ENCODE measurements at places on chromosomes 5 and 9. TPM values are rescaled to one million over a fixed set of nuclear protein-coding genes. Genes with fewer than 3 reads are reported as not detected.

GRCh38 chr5:77073667-77074066 is 13.4 kb downstream of the ZBED3 start:
- DNase-seq, result no peak

- DNase-seq, result no peak
These were observed 2.3 kb downstream of the ALAD start for GRCh38 chr9:113398796-113399195.

GRCh38 chr5:33372721-33373472 is 67.9 kb upstream of the TARS1 start:
- no peak for DNase-seq

Gene COL15A1
- 25.9 TPM for polyA plus RNA-seq

GRCh38 chr5:81014348-81014747 is 54.2 kb downstream of the RASGRF2 start:
- DNase-seq, result no peak

Gene MCTP1
- 7.8 TPM for polyA plus RNA-seq

DNA sequence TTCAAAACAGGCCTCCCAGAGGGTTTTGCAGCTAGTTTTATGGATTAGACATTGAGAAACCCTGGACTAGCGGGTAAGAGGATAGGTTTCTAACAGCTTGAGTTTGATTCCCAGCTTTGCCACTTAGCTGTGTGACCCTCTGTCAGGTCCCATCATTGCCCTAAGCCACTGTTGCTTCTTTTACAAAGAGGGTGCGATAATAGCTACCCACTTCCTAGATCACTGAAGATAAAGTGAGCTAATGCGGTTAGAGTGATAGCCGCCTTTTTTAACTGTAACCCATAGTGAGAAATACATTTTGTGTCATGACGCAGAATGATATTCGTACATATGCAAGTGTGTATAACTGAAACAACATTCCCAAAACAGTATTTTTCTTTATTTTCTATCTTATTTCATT is 40.3 kb downstream of the CSF1R start:
- no peak for DNase-seq

DNA sequence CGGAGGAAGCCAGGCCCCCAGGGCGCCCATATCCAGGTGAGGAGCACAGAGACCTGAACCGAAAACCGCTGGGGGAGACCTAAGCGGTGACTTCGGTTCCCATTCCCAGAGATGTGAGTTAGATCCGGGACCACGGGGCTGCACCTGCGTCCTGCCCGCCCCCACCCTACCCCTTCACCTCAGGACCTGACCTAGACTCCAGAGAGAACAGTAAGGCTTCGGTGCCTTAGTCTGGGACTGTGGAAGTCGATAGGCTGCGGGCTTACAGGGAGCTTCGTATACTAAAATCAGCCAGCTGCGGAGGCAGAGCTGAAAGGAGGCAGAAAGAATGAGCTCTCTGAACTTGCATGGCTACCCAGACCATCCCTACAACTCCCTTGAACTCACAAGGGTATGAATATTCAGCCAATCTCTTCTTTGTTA is 518 bp upstream of the FAM13B start:
- no peak for DNase-seq

GRCh38 chr5:141947316-141947715 is 10.7 kb downstream of the PCDH12 start:
- DNase-seq, result peak; percentile 49

- DNase-seq, result no peak
These were observed 16.3 kb downstream of the FABP6 start for GRCh38 chr5:160245506-160246086.

GRCh38 chr9:125147401-125147951 is 4.1 kb upstream of the SCAI start:
- DNase-seq, result peak; percentile 16

DNA sequence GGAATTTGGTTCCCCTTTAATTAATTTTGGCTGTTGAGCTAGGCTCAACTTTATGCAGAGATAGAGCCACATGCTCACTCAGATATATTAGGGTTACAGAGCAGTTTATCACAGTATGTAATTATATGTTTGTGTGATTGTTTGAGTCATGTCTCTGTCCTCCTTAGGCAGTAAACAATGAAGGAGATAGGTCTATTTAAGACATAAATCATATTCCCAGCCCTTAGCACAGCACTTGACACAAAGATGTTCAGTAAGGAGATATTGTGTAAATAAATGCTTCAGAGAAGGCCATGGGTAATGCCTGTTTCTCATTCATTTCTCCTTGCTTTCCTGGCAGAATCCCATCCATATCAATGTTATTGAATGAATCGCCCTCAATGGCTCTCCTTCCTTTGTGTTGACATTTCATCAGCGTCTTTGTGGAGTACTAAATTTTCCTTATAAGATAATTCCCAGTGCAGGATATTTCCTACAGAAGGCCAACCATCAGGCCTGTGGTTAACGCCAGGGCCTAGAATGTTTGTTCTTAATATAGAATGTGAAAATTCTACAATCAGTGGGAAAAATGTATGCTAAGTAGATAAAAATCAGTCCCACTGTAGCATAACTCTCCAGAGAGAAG is 408.0 kb downstream of the EBF1 start:
- DNase-seq, result no peak

DNA sequence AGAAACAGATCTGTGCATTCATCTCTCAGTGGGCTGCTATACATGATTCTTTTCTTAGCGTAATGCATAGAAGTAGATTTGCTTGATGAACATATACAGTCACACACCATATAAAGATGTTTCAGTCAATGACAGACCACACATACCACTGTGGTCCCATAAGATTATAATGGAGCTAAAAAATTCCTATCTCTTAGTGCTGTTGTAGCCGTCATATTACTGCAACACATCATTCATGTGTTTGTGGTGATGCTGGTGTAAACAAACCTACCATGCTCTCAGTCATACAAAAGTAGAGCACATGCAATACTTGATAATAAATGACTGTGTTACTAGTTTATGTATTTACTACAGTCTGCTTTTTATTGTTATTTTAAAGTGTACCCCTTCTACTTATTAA is 214.3 kb downstream of the ARHGAP26 start:
- no peak for DNase-seq

Gene GADD45G
- polyA plus RNA-seq, result 4.8 TPM

Gene PCDHGC5
- 1.1 TPM for polyA plus RNA-seq

DNA sequence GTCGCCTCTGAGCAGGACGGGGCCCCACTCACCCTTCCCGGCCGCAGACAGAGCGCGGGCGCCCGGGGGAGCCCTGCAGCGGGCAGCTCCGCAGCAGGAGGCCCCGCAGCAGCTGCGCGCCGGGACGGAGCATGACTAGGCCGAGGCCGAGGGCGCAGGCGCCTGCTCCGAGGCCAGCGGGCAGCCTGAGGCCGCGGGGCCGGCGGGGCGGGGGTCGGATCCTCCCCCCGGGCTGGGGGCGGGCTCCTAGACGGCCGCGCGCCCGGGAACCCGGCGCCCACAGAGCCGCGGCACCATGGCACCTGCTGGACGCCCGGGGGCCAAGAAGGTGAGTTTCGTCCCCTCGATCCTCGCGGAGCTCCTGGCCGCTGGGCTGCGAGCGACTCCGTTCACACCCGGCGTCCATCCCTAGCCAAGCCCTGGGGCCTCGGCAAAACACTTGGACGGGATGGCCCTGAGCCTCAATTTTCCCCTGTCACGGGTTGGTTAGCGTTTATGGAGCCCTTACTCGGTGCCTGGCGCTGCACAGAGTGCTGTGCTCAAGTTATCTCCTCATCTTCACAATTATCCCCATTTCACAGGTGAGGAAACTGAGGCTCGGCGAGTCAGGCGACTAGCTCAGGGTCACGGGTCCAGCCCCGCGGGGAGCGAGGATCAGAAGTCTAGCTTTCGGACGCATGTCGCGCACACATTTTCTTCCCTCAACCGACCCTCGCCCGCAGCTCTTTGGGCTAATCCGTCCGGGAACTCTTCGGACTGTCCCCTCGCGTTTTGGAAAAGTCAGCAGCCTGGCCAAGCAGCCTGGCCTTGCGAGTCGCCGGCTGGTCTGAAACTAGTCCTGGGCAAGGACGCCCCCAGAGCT is at the start of the genes BHMT2 and DMGDH:
TSS of gene BHMT2 (plus strand) at position 280 of the 862 bp plus-strand sequence. CDS start at position 296, 16 bp downstream.
TSS of gene DMGDH (minus strand) at position 187 of the 862 bp plus-strand sequence. CDS start at position 133, 54 bp downstream.
- peak; percentile 27 for DNase-seq

Gene SEMA6A
- polyA plus RNA-seq, result 67.2 TPM

DNA sequence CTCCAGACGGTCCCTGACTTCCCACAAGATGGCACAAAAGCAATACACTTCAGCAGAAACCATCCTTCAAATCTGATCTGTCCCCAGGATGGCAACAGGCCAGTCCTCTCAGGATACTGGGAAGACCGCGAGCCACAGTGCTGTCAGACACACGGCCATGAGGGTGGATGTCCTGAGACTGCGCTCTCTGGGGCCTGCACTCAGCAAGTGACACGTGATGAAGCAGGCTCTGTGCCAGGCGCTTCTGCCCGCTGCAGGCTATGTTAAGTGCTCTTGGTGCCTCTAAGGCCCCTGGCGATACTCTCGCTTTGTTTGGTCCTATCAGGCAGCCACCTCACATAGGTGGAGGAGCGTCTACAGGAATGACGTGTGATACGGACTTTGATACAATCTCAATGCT is 7.1 kb downstream of the BRD9 start:
- DNase-seq, result no peak

Gene RMI1
- polyA plus RNA-seq, result 21.2 TPM

GRCh38 chr5:118883362-118883761 is 105.0 kb downstream of the DTWD2 start:
- no peak for DNase-seq

GRCh38 chr9:71760901-71761300 is 7.4 kb downstream of the CEMIP2 start:
- DNase-seq, result no peak

Gene PCDHGB3
- 1.9 TPM for polyA plus RNA-seq

GRCh38 chr5:42629284-42629683 is 127.3 kb upstream of the CCDC152 start:
- no peak for DNase-seq

DNA sequence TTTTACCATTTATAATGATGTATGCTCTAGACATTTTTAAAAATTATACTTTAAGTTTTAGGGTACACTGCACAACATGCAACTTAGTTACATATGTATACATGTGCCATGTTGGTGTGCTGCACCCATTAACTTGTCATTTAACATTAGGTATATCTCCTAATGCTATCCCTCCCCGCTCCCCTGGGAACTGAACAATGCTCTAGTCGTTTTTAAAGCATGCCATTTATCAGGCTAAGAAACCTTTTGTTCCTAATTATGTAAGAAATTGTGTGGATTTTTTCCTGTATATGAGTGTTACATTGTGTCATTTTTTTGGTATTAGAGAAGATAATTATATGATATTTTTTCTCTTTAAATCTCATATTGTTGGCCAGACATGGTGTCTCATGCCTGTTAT is 72.8 kb upstream of the SGCD start:
- DNase-seq, result no peak

DNA sequence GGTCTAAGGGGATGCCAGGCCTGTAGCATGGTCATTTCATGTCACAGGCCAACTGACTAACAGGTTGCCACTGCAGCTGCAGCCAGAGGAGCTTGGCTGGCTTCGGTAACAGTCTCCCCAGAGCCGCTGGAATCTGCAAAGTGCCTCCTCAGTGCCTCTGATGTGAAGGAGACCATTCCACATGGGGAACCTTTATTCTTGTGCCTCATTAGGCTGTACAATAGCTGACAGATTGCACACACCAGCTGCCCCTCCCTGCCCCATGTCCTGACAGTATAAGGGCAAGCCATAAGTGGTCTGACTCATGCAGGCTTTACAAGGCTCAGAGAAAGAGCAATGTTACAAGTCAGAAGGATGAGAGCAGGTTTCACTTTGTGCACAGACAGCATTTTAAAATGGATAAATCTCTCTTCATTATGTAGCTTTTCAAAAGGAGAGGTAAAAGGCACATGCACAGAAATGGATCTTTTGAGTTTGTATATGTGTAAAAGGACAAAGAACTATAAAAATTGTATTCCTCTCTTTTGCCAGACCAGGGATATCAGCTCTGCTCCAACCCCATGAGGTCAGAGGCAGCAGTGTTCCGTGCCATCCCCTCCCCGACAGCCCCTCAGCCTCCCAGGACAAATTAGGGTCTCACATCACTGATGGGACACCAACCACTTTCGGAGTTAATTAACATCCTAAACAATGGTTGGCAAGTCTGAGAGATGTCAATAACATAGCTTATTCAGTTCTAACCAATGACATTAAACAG is 467.8 kb downstream of the TMEM232 start:
- no peak for DNase-seq
